ENCODE measurements at places on chromosomes 3 and 15.

- DNase-seq = no peak
These were observed 101.2 kb upstream of the SMAD3 start for GRCh38 chr15:66964111-66964738.

GRCh38 chr3:176262071-176262470 lies 935.2 kb downstream of the TBL1XR1 start:
- DNase-seq = no peak

DNA sequence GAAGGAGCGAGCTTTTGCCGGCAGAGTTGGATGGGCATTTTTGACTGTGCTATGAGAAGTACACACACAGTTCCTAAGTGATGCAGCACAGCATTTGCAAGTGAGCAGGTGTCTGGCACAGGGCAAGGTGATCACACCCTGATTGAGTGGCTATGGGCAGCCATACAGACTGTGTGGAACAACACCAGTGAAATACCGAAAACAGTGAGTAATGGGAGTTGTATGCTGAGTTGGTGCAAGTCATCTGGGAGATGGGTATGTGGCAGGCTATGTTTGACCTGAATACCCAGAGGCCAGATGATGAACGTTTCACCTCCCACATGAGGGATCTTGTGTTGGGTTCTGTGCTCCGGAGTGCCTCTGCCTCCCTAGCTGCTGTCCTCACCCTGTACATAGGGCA lies 53.5 kb upstream of the TIPARP start:
- DNase-seq = no peak

GRCh38 chr3:24386458-24386857 lies 108.2 kb downstream of the THRB start:
- DNase-seq = no peak

DNA sequence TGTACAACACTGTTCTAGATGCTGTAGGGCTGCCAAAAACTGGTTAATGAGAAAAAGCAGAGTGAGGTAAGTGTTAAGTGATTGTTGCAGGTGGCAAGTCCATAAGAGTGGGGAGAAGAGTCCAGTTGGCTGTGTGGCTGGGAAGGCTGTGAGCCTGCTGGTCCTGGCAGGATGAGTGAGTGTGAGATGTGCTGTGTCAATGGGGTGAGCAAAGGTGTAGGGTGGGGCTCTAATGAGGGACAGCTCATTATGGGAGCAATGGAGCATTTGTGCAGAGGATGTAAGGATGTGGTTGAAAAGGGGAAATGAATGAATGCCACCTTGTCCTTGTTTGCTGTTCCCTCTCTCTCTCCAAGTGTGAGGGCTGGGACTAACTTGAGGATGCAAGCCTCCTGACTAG lies 145.3 kb upstream of the ROPN1 start:
- DNase-seq = no peak

GRCh38 chr3:143063018-143063417 lies 56.6 kb upstream of the CHST2 start:
- DNase-seq = no peak

- peak; percentile 74 for DNase-seq
These were observed 24.7 kb downstream of the LOXL1 start for GRCh38 chr15:73950831-73951561.

GRCh38 chr15:81012588-81012987 lies 11.9 kb downstream of the TLNRD1 start:
- no peak for DNase-seq

- no peak for DNase-seq
These were observed 68.0 kb downstream of the CNTN3 start for GRCh38 chr3:74546426-74546825.

- DNase-seq = no peak
These were observed 43.2 kb downstream of the SLC7A14 start for GRCh38 chr3:170542704-170543103.

DNA sequence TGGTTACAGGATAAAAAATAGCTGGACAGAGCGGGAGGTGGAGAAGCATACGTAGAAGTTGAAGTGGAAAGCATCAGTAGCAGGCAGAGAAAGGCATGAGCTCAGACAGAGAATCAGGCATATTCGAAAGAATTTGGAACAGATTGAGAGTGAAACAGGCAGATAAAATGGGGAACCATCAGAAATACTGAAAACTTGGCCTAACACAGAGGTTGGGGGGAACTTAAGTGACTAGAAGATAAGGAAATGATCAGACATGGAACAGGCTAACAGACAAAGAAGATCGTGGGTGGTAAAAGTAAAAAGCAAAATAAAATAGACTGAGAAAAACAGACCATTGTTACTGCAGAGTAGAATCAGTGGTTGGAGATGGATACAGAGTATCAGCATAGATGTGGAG lies 32.9 kb downstream of the GTF2E1 start:
- DNase-seq = no peak

DNA sequence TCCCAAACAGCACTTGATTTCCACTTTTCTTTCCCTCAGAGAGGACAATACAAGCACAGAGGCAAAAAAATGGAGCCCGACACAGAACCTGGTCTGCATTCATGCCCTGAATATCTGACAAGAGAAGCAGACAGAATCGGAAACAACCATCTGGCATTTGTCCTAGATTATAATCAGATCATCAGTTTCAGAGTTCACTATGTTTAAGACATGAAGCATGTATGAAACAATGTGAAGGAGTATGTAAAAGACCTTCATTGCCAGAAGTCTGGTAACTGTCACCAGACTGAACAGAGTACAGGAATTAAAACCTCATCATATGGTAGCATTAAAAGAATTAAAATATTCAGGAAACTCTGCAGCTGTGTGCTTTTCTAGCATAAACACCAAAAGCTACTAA lies 65.0 kb downstream of the SETD2 start:
- no peak for DNase-seq

DNA sequence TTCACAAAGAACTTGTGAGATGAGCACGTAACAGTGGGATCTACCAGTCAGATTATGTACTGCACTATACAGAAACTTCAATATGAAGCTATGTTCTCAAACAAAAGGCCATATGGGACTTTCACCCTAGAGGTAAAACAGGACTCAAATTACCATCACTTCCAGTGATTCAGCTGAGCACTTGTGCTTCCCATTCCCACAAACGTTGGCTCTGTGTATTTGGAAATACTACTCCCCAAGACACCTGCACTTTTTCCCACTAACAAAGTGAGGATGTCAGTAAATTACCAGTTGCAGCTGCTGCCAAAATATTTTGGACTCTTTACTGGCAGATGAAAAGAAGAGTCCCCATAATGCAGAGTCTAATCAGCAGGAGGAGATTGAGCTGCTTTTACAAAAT lies 1570.1 kb downstream of the SI start:
- no peak for DNase-seq

DNA sequence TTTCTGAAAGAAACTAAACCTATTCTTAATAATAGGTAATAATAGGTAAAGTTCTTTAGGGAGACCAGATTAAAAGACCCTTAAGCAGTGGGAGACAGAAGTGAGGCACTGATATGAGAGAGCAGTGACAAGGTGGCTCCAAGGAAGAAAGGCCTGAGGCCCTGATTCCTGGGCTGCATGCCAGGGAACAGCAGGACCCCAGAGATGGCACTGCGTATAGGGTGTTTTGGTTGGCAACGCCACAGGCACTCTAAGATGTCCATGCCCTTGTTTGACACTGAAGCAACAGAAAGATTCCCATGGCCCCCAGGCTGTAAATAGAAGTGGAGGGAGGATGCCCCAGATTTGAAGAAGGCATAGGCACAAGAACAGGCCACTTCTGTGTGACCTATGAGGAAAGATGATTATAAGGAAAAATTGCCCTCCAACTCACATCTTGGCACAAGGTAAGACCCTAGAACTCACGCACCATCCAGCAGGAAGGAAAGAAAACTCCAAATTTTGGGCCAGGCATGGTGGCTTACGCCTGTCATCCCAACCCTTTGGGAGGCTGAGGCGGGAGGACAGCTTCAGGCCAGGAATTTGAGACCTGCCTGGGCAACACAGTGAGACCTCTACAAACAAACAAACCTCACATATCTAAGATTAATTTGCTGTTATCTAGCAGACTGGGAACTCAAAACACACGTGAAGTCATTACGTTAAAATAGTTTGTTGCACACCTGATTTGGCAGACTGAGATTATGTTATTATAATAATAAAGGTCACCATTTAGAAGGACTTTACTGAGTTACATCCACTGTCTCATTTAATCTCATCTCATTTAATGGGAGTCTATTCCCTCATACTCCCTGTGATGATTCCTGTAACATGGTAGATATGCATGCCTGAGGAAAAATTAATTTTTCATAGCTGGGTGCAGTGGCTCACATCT lies 10.5 kb upstream of the BLM start:
- DNase-seq = no peak

- DNase-seq = no peak
These were observed 220.7 kb downstream of the TBC1D2B start for GRCh38 chr15:77856705-77857346.

GRCh38 chr3:177300842-177301241 lies 103.6 kb upstream of the TBL1XR1 start:
- DNase-seq = no peak

GRCh38 chr15:74442604-74443003 lies 8.8 kb upstream of the SEMA7A start:
- DNase-seq = no peak

- DNase-seq = no peak
These were observed 526.7 kb upstream of the NAALADL2 start for GRCh38 chr3:174332391-174332790.

- no peak for DNase-seq
These were observed 43.0 kb upstream of the ATP2C1 start for GRCh38 chr3:130850843-130851242.

GRCh38 chr3:126811530-126811929 lies 107.5 kb downstream of the CHCHD6 start:
- no peak for DNase-seq

DNA sequence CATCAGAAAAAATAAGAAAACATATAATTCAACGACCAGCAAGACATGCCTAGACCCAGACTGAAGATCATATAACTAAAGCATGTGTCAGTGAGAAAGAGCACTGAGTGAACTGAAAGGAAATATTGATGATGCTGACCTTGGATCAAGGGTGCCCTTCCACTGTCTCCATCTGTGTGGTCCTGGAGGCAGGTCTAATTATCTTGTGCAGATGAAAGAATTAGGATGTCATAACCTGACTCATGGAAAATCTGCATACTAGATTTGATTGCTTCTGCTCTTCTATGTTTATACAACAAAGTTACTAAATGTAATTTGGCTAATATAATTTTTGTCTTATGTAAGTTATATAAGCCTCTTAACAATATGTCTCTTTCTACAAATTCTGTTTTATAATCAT lies 264.6 kb upstream of the TGFBR2 start:
- no peak for DNase-seq

DNA sequence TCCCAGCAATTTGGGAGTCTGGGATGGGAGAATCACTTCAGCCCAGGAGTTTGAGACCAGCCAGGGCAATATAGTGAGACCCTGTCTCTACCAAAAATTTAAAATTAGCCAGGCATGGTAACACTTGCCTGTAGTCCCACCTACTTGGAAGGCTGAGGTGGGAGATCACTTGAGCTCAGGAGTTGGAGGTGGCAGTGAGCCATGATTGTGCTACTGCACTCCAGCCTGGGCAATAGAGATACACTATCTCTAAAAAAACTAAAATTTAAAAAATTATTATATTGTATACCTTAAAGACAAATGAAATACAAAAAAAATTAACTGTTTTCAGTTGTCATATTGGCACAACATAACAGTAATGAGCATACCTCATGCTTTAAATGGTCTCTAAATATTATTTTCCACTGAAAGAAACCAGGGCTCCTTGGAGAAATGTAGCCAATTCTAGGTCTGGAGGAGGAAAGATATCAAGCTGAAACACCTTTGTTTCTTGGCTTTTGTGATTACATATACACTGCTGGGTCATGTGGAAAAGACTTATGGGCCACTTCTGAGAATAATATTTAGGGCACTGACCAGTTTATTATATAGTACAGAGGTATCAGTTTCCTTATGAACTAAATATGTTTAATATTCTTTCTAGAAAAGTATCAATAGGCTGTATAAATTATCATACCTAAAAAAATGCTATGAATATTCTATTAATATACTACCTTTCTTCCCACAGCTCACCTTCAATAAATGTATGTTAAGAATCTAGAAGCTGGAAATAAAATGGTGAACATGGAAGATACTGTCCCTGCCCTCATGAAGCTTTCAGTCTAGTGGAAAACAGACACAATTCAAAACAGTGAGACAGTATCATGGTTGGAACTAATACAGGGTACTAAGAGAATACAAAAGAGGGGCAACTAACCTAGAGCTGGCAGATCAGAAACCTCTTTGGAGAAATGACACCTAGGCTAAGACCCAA lies 119.5 kb downstream of the TMCC1 start:
- no peak for DNase-seq

GRCh38 chr3:192207651-192208050 lies 519.7 kb downstream of the FGF12 start:
- no peak for DNase-seq

DNA sequence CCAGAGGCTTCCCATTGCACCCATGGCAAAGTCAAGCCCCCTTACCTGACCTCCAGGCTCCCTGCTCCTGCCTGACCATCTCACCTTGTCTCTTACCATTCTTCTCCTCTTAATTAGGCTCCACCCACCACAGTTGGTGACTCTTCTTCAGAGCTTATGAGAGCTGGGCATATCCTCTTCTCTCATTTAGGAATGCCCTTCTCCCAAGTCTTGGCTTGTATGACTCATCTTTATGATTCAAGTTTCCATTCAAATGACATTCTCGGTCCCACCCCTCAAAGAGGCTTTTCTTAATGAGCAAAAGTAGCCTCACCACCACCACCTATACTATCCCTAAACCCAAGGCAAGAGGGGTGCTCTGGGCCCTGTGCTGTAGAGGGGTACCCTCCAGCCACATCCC lies 55.3 kb upstream of the NUDT16 start:
- no peak for DNase-seq

DNA sequence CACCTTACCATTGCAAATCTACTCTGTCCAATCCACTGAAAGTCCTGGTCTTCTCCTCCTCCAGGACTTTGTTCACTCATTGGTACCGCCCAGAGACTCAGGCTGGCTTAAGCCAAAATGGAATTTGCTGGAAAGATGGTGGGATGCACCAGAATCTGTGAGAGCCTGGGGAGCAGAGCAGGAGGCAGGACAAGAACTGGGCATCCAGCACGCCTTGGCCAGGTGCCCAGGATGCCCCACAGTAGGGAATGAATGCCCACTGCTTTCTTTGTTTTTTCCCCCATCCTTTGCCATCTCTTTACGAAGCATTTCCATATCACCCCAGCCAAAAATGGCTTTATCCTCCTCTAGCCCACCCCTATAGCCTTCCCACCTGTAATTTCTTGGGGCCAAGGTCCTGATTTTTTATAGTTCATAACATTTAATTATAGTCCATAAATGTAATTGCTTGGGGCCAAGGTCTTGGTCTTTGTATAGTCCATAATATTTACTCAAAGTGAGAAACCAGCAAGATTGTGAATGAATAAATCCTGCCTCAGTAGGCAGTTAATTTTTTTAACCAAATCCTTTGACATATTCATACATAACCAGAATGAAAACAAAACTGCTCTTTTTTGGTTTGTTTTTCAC lies 23.3 kb upstream of the IREB2 start:
- DNase-seq = no peak

DNA sequence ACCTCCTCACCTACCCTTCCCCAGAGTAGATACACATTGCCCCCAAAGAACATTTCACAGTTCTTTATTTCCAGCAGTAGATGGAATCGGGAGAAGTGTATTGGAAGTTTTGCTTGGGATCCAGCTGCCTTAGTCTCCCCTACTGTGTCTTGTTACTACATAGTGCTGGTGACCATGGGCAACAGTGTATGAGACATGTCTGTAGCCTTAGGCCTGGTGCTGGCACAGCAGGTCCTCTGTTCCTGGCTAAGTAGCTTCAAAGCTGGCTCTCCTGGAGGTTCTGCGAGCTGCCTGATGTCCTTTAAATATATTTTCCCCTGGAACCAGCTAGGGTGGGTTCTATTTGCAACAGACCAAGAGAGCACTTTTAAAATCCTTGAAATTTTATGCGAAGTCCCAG lies 174.7 kb downstream of the THSD4 start:
- no peak for DNase-seq

GRCh38 chr3:196214783-196215441 lies 1.4 kb upstream of the SLC51A start:
- no peak for DNase-seq

Data from amniotic stem cell (primary cell).